Stimulated activated CD8-positive, alpha-beta memory T cell treated with anti-CD3 and anti-CD28 coated beads, Interleukin-7, amount 100 ng/mL, for 1 hour (primary cell): ENCODE measurements at places on chromosomes 4 and X.
A peak's percentile ranks its signal among the peaks of the same experiment; 100 is the strongest.

- DNase-seq, result peak; percentile 5
These were observed 106.8 kb upstream of the NKX1-1 start for GRCh38 chr4:1512738-1513660.

DNA sequence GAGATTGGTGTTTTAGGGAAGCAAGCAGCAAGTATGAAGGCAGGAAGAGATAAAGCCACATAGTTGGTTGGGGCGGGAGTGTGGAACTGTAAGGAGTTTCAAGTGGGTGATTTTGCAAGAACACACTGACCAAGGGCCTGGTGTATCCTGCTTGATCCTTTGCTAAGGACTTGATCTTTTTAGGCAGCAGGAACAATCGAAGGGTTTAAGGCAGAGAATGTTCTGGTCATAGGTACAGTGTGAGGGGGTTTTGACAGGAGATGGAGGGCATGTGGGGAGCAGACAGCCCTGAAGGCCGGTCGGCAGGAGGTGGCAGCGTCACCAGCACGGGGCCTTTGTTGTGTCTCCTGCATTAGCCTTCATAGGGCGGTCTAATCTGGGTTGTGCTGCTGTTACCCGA is 54.7 kb downstream of the FAM193A start:
- no peak for DNase-seq

GRCh38 chr4:71156616-71157015 is 163.2 kb downstream of the DCK start:
- no peak for DNase-seq

DNA sequence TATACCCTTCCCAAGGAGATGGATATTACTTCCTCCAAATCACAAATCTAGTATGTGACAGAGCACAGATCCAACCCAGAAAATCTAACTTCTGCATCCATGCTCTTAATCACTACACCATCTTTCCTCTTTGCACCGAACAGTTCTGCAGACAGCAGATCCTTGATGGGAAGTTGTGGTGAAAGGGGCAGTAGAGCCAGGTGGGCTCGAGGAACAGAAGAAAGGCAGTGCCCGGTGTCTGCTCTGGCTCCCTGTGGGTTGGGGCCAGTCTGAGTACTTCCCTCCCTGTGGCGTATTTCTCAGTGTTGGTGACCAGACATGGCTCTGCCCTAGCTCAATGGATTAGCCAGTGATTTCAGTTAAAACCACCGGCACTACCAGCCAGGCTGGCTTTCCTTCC is 15.3 kb downstream of the HOPX start:
- DNase-seq, result no peak

DNA sequence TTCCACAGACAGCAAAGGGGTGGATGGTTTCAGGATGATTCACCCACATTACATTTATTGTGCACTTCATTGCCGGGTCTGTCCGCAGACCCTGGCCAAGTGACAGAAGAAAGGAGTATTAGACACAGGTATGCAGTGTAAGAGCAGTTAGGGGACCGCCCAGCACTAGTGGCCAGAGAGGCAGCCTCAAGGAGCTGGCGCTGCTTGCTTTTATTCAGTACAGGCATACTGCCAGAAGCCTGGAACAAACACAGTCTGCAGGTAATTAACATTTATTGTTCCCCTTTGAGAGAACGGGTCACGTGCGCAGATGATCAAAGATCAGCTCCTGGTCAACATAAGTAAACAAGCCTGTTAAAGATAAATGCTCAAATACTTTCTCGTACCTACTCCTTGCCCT is 1639.0 kb upstream of the IGFBP7 start:
- DNase-seq, result no peak

- no peak for DNase-seq
These were observed 202.2 kb upstream of the GPRIN3 start for GRCh38 chr4:89509708-89510281.

DNA sequence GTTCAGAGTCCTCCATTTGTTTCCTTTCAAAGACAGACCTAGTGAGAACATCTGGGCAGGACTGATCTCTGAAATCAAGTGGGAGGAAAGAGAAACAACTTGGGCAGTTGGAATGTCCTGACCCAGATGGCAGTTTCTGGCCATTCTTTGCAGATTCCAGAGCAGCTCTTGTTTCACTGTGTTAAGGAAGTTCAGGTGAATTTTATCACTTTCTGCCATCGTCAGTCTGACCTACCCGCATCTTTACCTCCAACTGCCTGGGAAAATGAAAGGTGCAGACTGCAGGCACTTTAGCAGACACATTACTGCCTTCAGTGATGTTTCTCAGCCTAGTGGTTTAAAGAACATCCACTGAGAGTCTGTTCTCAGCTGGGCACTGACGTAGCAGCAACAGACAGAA is 216.2 kb downstream of the CEP135 start:
- DNase-seq, result no peak

DNA sequence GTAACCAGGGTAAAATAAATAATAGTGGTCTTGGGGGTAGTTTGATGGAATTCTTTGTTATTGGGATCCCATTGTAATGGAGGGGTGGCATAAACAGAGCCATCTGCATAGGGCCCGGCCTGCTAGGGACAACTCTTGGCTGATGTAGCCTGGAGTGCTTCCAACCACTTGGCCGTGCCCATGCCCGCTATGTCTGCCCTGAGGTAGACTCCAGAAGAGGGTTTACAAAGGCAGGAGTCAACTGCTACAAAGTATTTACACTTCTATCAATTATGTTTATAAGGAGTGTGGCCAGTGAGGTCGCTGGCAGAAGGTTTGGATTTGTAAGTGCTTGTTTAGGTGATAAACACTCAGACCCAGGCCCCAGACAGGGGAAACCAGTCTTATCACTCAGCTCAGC is 8.1 kb downstream of the RASL11B start:
- DNase-seq, result no peak

- no peak for DNase-seq
These were observed 1056.7 kb downstream of the STIM2 start for GRCh38 chr4:27917381-27917780.

DNA sequence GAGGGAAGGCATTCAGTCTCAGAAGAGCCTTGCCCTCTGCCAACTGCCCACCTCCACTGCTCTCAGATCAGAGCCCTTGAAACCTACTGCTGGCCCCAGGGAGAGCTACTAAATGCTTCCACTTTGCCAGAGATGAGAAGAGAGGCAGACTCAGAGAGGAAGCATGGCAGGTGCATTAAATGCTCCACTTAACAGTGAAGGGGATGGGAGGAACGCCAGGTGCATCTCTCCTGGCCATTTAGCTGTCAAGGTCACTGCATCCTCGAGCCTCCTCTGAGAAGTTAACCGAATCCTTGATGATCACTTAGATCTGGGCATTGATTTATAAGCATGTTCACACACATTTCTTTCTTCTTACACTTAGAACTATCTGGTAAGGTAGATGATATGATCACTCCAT is 15.0 kb downstream of the TRPC5 start:
- DNase-seq, result no peak

GRCh38 chr4:71287305-71287704 is 51.5 kb upstream of the SLC4A4 start:
- DNase-seq, result no peak

- DNase-seq, result peak; percentile 4
These were observed 70.6 kb downstream of the ARFIP1 start for GRCh38 chr4:152850377-152850776.

DNA sequence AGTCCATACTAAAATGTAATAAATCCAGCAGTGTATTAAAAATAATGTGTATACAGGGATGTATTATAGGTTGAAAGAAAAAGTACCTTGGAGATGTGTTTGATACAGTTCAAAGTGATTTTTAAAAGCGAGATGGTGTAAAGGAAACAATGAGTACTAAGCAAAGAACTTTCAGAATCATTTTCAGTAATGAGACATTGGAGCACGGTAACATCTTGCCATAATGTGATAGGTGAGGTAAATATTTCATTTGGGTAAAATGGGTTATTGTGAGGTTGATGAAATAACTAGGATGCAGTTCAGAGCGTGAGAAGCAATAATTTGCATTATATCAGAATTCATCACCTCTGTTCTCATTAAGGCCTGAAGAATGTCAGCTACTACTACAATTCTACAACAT is 25.9 kb downstream of the EIF2S3 start:
- no peak for DNase-seq

DNA sequence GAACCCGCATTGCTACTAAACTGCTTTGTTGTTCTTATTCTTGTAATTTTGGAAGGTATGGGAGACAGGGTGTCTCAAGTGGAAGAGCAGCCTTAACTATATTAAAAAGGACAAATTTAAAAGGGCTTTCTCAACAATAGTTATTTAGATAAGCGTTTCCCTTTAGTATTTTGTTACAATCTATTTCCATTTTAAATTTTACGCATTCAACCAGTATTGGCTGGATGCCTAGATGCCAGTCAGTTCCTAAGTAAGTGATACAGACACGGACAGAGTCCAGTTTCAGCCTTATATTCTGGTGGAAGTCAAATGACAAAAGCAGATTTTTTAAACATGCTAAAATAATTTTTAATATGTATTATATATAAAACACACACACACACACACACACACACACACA is 28.3 kb downstream of the FAT1 start:
- no peak for DNase-seq

- no peak for DNase-seq
These were observed 41.0 kb upstream of the UCP1 start for GRCh38 chr4:140609548-140610425.

DNA sequence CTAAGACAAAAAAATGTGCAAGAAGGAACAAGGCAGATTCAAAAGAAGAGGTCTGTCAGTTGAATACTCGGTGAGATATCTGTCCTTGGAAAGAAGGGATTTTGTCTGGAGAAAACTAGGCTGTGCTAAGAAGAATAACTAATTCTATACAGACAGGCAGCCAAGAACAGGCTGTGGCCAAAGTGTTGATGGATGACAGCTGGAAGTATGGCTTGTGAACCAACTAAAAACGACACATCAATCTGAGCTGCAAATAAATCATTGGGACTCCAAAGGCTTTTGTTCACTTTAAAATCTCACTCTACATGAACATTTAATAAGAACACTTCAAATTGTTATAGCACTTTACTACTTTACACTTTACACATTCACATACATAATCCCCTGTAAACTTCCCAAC is 70.5 kb upstream of the IGSF1 start:
- DNase-seq, result no peak

DNA sequence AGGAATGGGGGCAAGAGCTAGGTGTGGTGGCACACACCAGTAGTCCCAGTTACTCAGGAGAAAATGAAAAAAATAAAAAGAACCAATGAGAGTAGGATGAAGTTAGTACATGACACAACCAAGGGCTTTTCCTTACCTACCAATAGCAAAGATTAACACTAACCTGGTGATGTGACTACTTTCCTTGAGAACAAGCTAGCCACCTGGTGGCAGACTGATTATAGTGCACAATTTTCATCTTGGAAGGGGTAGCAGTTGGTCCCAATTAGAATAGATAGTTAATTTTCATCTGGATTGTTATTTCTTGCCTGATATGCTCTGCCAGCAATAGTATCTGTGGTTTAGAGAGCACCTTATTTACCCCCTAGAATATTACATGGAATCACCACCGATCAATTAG is 1216.8 kb upstream of the PABPC4L start:
- no peak for DNase-seq
